ENCODE measurements at places on chromosomes 1 and 21.

DNA sequence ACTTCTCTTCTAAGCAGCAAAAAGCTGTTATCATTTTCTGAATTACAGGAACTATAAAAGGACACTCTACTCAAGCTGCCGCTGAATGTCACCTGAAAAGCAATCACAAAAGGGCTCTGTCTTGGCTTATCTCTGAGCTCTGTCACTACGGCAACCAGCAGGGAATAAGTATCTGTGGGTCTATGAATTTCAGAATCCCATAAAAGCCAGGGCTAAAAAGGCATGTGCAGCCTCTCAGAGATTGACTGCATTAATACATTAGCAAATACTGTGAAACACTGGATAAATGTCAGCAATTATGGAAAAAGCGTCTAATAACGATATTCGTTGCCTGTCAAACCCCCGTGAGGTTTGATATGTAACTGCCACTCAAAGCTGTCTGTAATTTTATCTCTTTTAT, 210.2 kb upstream of the DMRTA2 start:
- DNase-seq = no peak

DNA sequence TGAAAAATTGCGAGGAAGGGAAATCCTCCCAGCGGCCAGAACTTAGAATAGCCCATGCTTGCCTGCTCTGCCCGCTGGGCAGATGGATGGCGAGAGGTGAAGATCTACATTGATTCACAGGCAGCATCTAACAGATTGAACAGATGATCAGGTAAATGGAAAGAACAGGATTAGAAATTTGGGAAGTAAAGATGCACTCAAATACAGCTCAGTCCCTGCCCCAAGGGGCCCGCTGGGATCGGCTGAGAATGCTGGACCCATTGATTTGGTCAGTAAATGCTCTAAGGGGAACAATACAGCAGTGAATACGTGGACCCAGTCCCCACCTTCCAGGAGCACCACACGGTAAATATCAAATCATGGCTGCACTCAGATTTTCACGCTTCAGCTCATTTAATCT, 248.2 kb downstream of the MATN1 start:
- DNase-seq = no peak

- DNase-seq = no peak
Measured at GRCh38 chr1:204653590-204654340, 31.8 kb downstream of the LRRN2 start.

DNA sequence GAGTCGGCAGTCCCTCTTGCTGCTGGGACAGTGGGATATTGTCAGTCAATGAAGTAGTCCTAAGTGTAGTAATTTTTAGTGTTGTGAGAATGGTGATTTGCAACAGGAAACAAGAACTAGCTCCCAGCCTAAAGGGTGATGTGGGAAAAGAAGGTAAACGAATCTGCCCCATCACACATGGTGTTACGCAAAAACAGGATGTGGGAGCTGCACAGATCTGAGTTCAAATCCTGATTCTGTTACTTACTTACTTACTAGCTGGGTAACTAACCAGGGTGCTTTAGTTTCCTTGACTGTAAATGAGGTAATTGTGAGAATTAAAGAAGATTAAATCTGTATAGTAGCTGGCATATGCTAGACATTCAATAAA, 22.3 kb downstream of the NAV1 start:
- no peak for DNase-seq

DNA sequence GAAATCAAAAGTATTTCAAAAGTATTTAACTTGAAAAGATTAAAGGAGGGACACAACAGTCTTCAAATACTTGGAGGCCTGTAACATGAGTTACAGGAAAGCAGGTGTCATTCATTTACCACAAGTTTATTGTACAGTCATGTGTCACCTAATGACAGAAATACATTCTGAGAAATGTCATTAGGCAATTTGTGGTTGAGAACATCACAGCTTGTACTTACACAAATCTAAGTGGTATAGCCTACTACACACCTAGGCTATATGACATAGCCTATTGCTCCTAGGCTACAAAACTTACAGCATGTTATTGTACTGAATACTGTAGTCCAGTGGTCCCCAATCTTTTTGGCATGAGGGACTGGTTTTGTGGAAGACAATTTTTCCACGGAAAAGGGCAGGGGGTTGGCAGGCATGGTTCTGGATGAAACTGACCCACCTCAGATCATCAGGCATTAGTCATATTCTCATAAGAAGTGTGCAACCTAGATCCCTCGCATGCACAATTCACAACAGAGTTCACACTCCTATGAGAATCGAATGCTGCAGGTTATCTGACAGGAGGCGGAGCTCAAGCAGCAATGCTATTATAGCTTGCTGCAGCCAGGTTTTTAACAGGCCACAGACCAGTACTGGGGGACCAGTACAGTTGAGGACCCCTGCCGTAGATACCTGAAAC, 25.0 kb upstream of the PHTF1 start:
- no peak for DNase-seq

GRCh38 chr1:153842006-153842471, 66.8 kb downstream of the SLC27A3 start:
- DNase-seq = no peak

DNA sequence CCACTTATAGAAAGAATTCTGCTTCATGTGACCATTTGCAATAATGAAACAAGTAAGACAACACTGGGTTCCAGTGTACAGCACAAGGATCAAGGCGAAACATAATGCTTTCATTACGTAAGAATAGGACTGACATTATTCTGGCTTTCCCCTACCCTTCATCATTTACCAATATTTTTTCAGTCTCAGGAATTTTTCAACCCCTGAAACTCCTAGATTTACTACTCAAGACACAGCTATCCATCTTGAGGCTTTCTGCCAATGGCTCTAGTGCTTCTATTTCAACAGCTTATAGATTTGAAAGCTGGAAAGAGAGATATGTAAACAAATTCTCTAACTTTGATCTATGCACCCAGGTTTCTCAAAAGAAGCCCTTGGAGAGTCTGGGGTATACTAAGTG, 48.4 kb downstream of the WLS start:
- DNase-seq = no peak

GRCh38 chr21:27225151-27225550, 258.3 kb upstream of the ADAMTS5 start:
- no peak for DNase-seq

DNA sequence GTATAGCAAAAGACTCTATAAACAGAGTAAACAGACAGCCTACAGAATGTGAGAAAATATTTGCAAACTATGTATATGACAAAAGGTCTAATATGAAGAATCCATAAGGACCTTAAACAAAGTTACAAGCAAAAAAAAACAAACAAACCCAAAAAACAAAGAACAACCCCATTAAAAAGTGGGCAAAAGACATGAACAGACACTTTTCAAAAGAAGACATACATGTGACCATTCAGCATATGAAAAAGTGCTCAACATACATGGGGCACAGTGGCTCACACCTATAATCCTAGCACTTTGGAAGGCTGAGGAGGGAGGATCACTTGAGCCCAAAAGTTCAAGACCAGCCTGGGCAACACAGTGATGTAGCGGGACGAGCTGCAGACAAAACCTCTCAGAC, 17.9 kb upstream of the OR2B11 start:
- no peak for DNase-seq

DNA sequence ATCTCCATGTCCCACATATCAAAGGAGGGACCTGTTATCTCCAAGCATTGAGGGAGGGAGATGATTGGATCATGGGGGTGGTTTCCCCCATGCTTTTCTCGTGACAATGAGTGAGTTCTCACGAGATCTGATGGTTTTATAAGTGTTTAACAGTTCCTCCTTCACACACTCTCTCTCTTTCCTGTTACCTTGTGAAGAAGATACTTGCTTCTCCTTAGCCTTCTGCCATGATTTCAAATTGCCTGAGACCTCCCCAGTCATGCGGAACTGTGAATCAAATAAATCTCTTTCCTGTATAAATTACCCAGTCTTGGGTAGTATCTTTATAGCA, 91.6 kb downstream of the DDAH1 start:
- no peak for DNase-seq

DNA sequence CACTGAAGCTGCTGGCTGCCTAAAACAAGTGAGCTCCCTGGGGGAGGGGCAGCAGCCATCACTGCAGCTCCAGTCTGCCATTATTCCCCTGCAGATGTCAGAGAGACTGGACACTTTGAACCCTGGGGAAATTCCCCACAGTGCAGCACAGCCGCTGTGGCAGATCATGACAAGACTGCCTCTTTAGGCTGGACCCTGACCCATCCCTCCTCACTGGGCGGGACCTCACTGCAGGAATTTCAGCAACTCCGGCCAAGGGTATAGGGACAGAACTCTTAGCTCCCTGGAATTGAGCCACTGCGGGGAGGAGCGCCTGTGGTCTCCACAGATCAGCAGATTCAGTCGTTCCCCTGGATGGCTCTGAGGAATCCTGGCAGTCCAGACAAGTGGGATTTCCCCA, 964.6 kb downstream of the BRINP3 start:
- no peak for DNase-seq

DNA sequence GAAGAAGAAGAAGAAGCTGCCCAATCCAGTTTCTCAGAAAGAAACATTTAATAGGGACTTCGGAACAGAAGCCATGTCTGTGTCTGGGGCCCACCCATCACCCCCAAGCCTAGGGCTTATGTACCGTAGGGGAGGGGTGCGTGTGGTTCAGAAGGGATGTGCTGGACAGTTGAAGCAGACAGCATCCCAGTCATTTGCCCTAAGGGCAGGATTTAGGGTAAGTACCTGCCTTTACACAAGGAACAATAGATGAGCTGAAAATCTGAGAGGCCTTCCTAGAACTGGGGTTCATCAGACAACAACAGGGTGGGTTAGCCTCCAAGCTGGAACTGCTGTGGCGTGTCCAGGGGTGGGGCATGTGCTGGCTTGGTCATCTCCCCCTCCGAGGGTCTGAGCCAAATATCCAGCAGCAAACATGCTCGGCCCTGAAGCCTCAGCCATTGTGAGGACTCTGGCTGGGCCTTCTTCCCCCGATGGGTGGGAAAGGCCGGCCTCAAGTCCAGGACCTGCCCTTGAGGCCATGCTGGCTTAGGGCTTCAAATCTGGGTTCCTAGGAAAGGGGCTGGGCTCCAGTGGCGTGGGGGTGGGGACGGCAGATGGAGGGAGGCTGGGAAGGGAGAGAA, 12.1 kb downstream of the CSTB start:
- DNase-seq = no peak

DNA sequence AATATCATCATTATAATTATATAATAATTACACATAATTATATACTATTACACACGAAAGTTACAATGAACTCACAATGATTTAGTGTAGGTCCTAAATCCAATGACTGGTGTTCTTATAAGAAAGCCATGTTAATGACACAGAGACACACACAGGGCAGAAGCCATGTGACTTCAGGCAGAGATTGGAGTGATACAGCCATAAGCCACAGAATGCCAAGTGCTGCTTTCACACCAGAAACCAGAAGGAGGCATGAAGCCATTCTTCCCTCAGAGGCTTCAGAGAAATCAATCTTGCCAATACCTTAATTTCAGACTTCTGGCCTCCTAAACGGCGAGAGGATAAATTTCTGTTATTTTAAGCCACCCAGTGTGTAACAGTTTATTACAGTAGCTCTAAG, 147.4 kb upstream of the KRTAP19-8 start:
- no peak for DNase-seq

DNA sequence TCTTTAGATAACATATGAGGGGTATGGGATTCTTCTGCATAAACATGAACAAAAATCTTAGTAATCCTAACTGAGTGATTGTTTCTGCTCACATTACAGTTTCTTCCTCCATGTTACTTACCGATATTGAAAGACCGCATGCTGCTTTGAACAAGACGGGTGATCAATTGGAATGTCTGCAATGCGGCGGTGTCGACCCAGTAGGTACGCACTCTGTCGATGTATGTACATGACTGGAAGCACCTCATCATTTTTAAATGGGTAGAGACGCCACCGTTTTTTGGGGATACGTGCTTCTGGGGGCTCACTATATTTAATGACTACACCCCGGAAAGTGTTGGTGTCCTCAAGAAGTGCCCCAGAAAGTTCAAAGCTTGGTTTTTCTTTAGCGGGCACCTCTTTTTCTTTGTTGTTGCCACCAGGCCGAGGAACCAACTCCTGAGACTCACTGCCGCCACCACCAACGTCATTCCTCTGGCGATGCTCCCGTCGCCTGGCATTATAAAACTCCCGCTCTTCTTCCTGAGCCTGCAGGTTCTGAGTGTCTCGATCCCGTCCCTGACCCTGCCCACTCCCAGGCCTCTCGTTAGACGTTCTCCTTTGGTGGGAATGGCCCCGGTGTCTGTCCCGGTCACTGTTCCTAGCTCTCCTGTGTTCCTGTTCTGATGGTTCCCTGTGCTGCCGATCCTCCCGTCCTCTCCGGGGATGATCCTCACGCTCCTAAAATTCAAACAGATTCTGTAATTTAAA, 13.9 kb downstream of the SNIP1 start:
- DNase-seq = no peak

GRCh38 chr1:95207223-95207935, 26.6 kb upstream of the RWDD3 start:
- DNase-seq = no peak

DNA sequence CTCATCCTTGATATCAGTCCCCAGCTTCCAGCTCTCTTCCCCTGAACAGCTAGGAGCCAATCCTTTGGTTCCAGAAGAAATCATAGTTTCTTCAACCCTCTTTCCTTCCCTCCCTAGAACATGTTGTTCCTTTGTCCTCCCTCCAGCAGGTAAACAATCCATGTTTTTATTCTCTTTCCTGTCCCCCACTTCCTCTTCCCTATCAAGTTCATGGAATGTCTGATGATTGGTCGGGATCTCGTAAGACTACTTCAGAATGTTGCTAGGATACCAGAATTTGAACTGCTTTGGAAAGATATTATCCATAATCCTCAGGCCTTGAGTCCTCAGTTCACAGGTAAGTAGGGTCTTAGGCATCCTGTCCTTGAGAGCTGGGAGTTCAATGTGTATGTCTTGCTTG, 23.1 kb upstream of the SLC27A3 start:
- DNase-seq = no peak

GRCh38 chr21:36429947-36430546, 44.9 kb downstream of the CHAF1B start:
- peak; percentile 35 for DNase-seq

GRCh38 chr1:6591222-6591621, 11.4 kb downstream of the ZBTB48 start:
- DNase-seq = no peak

GRCh38 chr1:100053119-100053518, 79.6 kb downstream of the SASS6 start:
- no peak for DNase-seq

DNA sequence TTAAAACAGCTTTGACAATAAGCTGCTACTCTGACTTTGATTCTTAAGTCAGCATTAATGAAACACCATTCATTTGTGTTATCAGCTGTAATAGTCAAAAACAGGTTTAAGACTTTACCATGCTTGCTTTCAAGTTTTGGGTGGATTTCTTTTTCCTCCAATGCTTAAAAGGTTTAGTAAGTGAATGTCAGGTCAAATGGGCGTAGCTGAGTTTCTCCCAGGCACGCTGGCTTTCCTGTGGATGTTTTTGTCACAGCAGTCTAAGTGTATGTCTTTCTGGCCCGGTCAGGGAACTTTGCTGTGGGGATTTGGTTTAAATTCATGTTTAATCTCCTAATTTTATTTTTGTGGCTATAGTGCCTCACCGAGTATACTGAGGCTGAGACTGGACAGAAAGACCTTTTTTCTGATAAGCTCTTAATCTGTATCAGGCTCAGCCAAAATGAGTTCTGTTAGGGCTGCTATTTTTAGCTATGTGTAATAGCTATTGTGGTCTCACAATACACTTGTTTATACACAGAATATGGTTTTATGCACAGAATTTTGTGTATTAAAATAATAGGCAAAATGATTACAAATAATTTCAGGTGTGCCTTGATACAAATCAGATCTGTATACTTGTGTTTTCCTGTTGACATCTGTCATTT, 292.8 kb downstream of the DISC1 start:
- no peak for DNase-seq
